ENCODE measurements at places on chromosomes 3 and 15.

DNA sequence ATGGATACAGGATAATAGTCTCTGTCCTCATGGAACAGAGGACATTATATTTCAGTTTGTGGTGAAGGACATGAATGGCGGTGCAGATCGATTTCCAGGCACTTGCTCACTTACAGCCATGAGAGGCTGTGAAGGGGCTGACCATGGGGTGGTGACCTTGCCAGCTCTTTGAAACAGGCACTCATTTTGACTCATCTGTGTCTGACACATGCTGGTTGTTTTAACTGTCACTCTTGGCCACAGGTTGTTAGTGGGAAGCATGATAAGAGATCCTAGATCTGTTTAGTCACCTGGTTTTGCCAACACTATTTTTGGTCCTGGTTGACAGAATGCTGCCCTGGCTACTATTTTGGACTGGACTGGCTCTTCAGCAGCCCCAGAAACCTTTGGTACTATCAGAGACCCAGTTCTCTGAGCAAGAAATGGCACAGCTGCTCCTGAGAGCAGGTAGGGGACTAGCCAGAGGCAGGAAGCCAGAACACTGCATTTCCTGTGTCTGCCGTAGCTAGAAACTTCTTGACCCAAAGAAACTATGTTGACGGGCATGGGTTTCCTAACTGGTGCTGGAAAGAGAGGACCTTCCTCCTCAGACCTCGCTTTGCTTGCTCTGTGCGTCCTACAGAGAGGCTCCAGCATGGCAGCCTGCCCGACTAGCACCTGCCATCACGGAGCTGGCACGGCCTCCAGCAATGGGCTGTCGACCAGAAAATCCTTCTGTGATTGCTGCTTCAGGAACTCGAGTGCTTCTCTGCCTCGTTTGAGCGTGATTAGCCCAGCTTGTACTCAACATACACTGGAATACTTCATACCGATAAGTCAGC lies 6.3 kb downstream of the PXYLP1 start:
- DNase-seq = no peak

DNA sequence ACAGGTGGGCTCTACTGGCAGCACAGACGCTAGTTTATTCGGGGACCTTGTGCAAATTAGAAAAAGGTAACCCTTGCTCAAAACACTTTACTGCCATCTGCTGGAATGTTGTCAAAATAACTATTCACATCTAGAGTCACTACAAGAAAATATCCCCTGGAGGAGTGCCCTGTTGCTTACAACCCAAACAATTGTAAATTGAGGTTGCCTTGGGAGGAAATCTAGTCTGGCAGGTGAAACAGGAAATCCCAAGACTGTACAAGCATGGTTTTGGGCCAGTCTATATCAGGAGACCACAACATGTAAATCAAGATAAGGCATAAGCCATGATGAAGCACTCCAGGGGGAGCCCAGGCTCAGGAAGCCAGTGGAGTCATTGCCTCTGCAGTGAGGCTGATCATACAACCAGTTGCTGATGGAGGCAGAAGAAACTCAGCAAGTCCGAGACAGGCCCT lies 136.8 kb upstream of the ACP3 start:
- peak; percentile 75 for DNase-seq

DNA sequence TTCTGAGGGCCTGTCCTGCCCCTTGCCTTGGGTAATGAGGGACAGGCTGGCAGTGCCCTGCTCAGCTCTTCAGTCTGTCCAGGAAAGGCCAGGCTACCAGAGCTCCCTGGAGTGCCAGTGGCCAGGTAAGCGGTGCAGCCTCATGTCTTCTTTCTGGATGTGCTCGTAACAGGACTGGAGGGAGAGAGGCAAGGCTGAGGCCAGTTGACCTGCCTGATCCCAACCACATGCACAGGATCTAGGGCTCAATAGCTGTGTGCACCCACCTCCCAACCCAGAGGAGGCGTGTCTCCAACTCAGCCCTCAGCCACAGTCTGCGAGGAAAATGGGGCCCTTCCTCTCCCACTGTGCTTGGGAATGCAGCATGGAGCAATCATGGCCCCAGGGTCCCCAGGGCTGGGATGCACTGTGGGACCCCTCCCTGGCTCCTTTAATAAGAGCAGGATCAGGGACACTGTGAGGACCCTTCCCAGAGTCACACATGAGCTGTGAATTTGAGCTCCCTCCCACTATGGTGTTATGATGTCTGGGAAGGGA lies 22.5 kb downstream of the ALS2CL start:
- DNase-seq = no peak

- DNase-seq = no peak
Measured at GRCh38 chr3:159877924-159878323, 110.7 kb upstream of the IL12A start.

DNA sequence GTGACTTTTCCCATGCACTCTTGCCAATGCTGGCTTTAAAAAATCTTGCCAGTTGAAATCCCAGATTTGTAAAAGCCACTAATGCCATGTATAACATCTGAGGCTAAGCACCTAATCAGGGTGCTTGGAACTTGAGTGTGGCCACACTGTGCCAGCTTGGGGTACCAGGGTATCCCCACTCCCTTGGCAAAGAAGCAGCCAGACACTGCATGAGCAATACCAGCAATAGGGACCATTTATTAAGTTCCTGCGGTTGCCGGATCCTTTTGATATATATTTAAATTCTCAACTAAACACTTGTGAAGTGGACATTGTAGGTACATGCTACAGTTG lies 2.2 kb upstream of the RHCG start:
- DNase-seq = no peak

DNA sequence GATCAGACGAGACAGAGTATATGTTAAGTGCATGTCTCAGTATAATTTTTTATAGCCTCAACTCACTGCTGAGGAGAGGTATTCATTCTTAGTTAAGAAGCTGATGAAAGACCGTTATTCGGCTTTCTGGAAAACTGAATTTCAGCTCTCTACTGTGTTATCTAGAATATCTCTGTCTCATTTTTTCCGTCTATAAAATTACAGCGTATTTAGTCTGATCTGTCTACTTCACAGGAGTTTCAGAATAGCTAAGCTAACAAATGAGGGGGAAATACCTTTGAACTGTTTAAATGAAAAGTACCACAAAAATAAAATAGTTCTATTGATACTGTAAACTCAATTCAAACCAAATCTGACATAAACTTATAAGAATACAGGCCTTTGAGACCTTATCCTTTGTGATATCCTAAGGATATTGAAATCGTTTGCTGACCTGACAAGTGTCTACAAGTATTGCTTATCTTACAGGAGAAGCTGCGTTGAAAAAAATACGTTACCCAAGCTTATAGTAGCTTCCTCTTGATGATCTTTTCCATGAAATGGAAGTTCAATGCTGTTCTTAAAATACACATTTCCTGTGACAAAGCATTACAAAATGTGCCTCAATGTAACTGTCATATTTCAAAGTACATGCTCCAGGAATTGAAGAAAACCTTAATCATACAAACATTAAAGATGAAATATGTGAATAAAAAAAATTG lies 104.6 kb downstream of the IL1RAP start:
- DNase-seq = no peak

DNA sequence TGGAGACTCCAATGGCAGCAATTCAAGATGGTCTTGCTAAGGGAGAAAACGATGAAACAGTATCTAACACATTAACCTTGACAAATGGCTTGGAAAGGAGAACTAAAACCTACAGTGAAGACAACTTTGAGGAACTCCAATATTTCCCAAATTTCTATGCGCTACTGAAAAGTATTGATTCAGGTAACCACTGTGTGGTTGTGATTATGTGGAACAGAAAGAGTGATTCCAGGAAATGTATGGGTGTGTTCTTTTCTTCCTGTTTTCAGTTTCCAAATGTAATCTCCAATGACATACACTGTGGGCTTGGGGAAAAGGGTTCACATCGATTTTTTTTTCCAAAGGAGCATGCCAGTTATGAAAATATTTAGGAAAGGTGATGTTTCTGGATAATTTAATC lies 10.9 kb downstream of the SCG3 start:
- DNase-seq = no peak

Measured in hepatocyte (in vitro differentiated cells).